ENCODE measurements at places on chromosomes 2 and 18.

DNA sequence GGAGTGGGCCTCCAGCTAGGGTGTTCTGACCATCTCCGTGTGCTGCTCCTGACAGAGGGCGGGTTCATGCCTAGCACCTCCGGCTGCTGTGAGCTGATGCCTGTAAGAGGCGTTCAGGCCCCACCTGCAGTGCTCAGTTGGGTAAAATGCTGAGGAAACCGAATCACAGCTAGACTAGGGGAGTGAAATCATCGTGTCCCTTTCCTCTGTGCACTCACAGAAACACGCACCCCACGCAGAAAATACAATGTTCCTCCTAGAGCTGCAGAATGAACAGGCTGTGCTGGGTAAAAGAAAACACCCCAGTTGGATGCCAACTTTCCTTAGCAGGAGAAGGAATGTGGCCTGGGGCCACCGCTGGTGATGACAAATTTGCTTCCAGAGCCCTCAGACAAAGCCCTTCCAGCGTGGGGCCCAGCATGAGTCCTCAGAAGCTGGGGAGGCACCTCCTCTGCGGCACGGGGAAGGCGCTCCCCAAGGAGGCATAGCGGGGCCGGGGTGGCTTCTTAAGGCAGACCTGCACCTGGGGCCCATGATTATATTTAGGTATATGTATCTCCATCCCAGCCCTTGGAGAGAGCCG lies 16.3 kb upstream of the ARHGEF4 start:
- DNase-seq, result no peak

GRCh38 chr2:120634533-120634932 lies 101.1 kb upstream of the GLI2 start:
- DNase-seq, result no peak

DNA sequence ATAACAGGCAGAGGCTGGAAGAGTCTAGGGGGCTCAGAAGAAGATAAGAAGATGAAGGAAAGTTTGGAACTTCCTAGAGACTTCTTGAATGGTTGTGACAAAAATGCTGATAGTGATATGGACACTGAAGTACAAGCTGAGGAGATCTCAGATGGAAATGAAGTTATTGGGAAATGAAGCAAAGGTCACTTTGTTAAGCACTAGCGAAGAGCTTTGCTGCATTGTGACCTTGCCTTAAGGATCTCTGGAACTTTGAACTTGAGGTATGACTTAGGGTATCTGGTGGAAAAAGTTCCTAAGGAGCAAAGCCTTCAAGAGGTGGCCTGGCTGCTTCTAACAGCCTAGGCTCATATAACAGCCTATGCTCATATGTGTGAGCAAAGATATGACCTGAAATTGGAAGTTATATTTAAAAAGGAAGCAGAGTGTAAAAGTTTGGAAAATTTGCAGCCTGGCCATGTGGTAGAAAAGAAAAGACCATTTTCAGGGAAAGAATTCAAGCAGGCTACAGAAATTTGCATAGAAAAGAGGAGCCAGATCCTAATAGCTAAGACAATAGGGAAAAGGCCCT lies 91.3 kb downstream of the L3MBTL4 start:
- no peak for DNase-seq

GRCh38 chr2:173755798-173756197 lies 209.4 kb downstream of the SP3 start:
- DNase-seq, result no peak
